Fibroblast of skin of right quadriceps (primary cell): ENCODE measurements at places on chromosomes 5 and 9.

- peak; percentile 61 for DNase-seq
Measured at GRCh38 chr5:169181814-169182213, 119.1 kb downstream of the SLIT3 start.

- no peak for DNase-seq
Measured at GRCh38 chr5:133644000-133644865, 31.9 kb upstream of the FSTL4 start.

GRCh38 chr5:4941957-4942830 is 197.9 kb upstream of the ADAMTS16 start:
- no peak for DNase-seq

GRCh38 chr9:1231998-1232919 is 182.1 kb downstream of the DMRT2 start:
- peak; percentile 79 for DNase-seq

- DNase-seq, result peak; percentile 44
Measured at GRCh38 chr9:129887334-129888292, 52.4 kb downstream of the USP20 start.

DNA sequence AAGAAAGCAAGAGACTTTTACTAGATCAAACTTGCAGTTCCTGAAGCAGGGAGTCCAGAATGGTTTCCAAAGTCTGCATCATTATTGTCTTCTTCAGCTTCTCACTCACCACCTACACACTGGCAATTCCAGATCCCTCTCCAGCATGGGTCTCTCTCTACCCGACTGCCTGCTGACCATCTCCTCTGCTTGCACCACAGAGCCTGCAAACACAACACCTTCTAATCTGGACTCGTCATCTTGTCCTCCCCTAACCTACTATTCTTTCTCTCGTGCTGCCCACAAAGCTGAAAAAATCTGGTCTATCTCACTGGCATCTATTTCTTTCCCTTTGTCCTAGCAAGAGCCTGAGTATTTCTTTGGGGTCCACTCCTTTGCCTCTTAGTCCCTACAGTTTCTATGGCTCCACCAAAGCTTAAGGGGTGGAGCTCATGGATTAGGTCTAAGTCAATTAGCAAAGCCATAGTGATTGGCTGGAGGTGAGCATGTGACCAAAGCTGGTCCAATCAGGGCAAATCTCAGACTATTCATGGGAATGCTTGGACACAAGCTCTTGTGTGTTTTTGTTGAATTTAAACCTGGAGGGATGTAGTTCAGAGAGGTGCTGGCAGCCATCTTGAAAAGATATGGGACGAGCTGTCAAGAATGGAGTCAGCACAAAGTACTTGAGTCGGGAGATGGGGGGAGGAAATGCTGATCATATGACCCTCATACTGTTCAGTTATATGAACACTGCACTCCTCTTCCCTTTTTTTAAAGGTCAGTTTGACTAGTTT is 63.5 kb downstream of the GALNT12 start:
- DNase-seq, result no peak

DNA sequence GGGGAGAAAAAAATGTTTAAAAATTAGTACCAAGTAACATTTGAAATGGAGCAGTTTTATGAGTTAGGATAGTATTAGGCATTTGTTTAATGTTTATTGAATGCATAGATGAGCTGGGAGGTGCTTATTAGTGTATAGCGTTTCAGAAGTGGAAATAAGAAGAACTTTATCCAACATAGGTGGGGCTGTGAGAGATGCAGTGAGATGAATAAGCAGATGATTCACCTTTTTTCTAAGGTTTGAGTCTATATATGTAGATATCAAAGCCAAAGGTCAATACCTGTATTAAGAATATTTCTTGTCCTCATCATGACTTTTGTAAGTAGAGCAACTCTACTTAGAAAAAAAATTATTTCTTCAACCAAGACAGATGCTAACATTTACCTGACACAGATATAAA is 54.6 kb upstream of the POU4F3 start:
- peak; percentile 12 for DNase-seq

DNA sequence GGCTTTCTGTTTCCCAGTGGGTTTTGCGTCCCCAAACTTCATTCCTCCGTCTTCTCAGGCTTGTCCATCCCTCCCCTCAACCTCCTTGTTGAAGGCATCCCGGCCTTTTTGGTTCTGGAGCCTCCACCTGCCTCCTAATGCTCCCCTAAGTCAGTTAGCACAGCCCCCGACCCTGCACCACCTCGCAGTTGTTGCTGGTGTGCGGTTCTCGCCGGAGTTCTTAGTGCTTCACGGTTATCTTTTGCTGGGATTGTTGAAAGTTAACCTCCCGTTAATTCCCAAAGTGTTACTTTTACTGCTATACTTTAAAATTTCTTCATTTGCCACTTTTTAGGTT is 447 bp downstream of the UBLCP1 start:
- no peak for DNase-seq

GRCh38 chr5:1239505-1240251 is 14.5 kb downstream of the SLC6A18 start:
- no peak for DNase-seq

DNA sequence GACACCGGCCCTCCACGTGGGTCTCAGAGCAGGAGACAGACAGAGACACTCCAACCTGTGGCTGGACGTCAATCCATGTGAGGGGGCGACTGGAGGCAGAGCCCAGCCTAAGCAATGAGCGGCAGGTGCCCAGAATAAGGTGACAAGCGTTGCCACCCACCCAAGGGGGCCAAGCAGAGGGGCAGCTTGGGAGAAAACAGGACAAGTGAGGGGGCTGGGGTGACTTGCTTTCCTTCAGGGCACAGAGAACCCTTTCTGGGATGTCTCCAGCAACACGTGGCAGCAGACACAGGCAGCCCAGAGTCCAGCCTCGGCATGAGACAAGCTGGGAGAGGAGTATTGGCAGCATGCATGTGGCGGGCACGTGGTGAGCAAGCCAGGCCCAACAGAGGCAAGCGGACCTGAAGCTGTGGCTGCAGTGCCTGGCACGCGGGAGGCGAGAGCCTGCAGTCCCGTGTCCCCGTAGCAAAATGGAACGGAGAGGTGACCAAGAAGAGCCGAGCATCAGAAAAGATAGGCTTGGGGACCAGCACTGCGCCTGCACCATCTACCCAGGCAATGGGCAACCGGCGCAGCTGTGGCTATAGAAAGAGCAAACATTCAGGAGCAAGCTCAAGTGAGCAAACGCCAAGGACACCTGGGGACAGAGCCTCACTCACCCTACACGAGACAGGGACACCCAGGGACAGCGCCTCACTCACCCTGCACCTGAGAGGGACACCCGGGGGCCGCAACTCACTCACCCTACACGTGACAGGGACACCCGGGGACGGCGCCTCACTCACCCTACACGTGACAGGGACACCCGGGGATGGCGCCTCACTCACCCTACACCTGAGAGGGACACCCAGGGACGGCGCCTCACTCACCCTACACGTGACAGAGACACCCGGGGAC is 6.2 kb downstream of the TERT start:
- DNase-seq, result no peak

- no peak for DNase-seq
Measured at GRCh38 chr5:110702704-110703103, 23.8 kb downstream of the TMEM232 start.

GRCh38 chr5:69484891-69485290 is 7.7 kb upstream of the OCLN start:
- peak; percentile 61 for DNase-seq

DNA sequence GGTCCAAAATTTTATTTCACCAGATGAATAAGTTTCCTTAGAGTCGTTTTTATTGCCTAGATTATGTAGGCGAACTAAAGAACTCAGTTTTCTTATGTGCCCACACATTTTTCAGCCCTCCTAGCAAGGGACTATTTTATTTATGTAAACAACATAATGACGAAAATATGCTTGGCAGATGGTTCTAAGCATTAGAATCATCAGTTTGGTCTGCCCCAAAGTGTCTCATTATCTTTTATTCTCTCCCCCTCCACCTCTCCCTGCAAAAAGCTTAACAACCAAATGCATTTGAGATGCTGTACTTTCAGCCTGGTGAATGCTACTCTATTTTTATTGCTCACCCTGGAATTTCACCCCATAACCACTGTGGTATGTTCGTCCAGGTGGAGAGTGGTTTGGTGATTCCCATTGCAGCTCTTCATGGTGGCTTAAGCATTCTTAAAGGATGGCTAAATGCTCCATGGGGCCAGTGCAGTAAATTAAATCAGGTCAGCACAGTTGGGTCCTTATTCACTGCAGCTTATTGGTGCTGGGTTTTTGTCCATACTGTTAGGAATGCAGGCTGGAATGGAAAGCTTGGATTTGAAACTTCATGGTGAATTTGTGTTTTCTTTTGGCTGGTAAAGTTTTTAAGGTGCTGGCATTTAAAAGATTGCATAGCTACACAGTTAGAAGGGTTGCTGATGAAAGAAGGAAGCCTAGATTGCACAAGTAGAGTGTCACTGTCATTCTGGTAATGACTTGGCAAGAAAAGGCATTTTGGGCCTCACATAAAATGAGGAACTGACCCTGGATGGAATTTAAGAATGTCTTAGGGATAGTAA is 39.2 kb downstream of the TLE4 start:
- DNase-seq, result peak; percentile 99

DNA sequence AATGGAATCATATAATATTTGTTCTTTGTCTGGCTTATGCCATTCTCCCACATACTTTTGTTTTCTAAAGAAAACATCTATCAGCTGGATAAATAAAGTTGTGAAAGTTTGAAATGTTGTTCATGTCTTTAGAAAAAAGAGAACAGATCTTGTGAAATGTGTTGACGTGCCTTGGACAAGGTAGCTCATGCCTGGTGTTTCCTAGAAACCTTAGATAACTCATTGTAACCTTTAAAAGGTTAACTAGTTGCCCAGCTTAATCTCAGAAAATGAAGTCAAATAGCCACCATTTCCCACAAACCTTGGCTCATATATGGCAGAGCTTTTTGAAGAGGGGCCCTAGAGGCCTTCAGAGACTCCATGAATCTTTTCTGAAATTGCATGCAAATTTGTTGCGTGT is 15.3 kb downstream of the CDO1 start:
- DNase-seq, result no peak

DNA sequence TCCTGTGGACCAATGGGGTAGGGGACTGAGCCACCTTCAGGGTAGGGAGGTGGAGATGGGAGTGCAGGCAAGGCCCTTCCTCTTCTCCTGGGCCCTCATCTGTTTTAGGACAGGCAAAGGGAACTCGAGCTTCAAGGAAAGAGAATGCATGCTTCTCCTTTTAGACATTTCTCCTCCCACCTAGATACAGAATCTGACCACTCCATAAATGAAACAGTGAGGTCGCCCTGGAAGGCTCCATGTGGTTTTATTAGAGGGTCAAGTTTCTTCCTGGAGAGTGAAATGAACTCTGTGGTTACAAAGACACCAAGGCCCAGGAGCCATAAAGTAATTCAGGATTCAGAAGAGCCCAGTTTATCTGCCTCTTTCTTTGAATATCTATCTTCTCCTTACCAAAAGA is 14.9 kb downstream of the LHFPL2 start:
- peak; percentile 30 for DNase-seq

- no peak for DNase-seq
Measured at GRCh38 chr5:169384661-169385060, 83.7 kb upstream of the SLIT3 start.

- DNase-seq, result no peak
Measured at GRCh38 chr5:141870228-141870627, 8.0 kb downstream of the PCDH1 start.

- DNase-seq, result no peak
Measured at GRCh38 chr9:128548876-128549275, 3.5 kb upstream of the SPTAN1 start.

DNA sequence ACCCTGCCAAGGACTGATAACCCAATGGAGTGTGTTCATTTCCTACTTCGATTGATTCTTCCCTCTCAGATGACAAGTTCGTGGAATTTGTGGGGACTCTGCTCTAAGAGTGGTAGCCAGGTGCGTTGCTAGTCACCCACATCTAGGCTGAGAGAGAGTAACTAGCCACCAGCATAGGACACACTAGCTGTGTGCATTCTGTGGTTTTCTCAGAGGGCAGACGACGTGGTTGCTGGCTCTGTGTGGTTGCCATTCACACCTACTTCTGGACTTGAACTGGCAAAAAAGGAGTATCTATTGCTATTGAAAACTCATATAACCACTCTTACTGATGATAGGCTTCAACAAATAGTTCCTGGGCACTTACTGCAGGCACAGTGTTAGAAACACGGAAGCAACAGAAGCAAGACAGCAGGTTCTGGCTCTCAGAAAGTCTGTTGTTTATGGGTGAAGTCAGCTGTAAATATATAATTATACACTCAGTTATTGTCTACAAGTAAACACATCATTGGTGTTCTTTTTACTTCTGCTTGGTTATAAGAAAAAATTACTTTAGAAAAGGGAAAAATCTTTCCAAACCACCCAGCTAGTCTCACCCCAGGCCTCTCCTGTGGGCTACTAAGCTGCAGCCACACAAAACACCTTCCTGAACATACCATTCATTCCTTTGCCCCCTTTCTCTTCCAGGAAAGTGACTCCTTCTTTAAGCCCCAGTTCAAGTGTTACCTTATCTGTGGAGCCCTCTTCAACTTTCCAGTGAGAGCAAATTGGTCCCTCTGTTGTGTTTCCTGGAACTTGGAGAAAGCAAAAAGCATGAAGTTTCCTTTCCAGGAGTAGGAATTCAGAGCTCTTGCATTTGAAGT is 151.1 kb upstream of the HAPLN1 start:
- DNase-seq, result no peak

DNA sequence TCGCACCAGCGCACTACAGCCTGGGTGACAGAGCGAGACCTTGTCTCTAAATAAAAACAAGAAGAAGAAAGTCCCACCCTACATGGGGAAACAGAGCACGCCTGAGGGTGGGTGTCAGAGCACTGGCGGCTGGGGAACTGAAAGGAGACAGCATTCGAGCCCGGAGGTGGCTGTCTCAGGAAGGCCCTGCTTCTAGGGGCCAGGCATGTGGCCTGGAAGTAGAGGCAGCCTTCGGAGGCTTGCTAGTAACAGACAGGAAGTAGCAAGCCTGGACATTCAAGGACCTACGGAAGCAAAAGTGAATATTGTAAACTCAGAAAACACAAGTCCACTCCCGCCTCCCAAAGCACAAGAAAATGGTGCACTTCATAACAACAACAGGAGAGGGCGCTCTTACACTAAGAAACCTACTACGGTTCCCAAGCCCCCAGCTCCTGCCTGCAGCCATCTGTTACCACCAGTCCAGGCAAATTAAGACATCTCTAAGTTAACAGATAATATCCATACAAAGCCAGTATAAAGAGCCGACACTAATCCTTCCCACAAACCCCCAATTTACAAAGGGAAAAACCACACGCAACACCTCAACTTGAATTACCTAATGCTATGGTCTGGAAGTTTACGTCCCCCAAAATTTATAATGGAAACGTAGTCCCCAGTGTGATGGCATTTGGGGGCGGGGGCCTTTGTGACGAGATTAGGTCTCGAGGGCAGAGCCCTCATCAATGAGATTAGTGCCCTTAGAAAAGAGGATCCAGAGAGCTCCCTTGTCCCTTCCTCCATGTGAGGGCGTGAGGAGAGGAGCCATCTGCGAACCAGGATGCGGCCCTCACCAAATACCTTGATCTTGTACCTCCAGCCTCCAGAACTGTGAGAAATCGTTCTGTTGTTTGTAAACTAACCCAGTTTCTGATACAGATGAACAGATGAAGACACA is 7.7 kb downstream of the RASGEF1C start:
- DNase-seq, result no peak
